ENCODE measurements at places on chromosomes 12 and 14. TPM values are rescaled to one million over a fixed set of nuclear protein-coding genes. Genes with fewer than 3 reads are reported as not detected.

Gene ACOT6
- total RNA-seq = not detected

DNA sequence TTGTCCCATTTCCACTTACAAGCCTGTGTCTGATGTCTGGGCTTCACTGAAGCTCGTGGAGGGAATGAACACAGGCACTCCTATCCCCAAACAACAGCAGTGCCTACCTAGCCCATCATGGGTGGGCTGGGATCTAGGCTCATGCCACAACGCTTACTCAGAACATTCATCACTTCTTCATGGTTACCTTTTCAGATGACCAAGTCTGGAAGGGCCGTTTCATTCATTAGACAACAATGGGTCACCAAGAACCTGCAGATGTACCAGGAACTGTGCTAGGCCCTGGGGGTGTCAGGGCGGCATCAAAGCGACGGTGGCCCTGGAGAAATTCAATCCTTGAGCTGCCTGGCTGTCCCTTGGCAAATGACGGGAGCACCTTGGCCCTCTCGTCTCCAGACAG lies 64.9 kb upstream of the FZD10 start:
- no peak for DNase-seq

Gene BEGAIN
- 2.0 TPM for total RNA-seq

GRCh38 chr12:121828826-121829225 lies 25.0 kb downstream of the SETD1B start:
- DNase-seq = no peak

DNA sequence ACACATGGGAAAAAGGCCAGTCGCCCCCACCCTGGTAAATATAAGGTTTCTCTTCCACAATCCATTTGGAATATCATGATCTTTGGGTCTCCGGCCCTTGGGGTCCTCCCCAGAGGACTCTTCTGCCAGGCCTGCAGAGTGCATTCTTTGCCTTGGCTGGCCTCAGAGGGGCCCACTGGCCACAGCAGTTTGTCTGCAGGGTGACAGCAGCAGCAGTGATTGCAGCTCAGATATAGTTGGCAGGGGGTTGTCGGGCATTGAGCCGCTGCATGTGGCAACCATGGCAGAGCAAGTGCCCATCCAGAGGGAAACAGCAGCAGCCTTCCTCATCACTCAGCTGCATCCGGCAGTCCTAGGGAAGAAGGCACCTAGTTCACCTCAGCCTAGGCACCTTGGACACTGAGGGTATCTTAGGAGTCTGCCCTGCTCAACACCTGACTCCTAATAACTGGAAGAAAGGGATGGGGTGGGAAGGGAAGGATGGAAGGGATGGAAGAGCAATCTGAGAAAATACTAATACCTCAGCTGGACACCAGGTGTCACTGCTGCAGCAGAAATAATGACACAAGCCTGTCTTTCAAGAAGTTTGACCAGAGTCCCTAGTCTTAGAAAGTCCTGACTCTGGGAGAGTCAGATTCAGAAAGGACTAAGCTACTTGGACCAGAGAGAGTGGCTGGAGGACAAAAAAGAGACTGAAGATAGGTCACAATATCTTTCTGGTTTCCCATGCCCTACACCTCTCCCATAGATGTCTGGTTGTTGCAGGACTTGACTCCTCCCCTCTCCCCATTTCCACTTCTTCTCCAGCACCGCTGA lies 8.9 kb downstream of the AJUBA start:
- DNase-seq = peak; percentile 78

Measured in muscle of leg (tissue), 16 donors.